Common myeloid progenitor, CD34-positive (primary cell): ENCODE measurements at places on chromosomes 2 and 18.

DNA sequence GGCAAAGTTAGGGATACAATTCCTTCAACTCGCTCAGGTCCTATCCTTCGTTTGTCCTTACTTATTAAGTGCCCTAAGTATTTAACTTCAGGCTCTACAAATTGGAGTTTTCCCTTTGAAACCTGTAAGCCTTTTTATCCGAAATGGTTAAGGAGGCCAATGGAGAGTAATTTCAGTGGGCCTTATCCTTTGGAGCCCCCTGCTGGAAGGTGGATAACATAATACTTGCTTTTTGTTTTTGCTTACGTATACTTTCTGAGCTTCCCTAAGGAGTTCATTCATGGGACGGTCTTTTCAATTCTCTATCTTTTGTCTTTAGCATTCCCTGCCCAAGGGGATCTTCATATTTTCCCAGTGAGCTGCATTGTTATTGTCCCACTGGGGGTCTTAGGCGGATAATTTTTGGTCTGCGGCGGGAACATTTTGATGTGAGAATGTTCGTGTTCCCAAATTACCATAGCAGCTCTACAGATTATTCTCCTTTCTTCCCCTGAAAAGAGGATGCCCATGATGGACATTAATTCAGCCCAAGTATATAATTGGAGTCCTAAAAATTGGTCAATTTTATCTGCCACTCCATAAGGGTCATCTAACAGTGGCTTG is 34.4 kb upstream of the TRAPPC8 start:
- peak; percentile 40 for DNase-seq

DNA sequence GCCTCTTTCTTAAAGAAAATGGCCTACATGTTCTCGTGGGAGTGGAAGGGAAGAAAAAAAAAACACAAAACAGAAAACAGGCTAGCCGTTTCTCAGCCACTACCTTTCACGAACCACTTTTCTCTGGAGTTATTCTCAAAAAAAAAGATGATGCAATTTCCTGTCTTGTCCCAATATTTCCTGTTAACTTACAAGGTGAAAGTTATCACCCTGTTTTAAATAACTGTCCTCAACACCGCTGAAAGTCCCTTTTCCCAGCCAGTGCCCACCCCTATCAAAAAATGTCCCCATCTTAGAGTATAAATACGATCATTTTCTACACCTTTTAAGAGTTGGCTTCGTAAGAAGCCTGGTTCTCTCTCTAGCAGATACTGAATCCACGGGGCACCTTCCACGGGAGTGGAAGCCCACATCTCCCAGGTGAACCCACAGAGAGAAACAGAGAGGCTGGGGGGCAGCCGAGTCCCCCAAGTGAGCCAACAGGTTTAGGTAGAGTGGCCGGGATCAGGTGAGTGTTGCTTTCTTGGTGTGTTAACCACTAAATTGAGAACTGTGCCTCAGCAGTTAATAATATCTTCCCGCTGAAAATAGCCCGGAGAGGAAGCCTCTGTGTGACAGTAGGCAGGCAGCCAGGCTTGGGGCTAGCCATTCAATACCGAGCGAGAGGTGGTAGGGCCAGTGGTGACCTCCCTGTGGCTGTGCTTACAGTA is 15.9 kb downstream of the SMAD7 start:
- no peak for DNase-seq

- no peak for DNase-seq
Measured at GRCh38 chr2:27221166-27221565, 4.0 kb downstream of the CAD start.

- DNase-seq, result peak; percentile 75
Measured at GRCh38 chr2:176638167-176639015, 369.1 kb downstream of the MTX2 start.

DNA sequence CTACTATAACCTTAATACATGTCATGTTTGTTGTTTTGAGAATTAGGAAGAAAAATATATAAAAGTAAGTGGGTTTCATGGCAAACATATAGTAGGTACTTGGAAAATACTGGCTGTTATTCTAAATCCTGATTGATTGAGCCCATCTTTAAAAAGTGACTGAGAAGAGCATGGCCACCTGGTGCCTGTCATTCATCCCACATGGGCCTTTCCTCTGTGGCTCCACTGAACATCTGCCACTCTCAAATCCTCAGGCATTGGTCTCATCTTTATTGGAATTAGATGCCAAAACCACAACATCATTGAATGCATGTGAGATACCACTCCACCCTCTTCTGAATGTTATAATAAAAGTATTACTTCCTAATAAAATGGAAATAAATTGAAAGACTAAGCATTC is 101.6 kb upstream of the TTN start:
- DNase-seq, result no peak
